ENCODE measurements at places on chromosomes 7 and 10.

GRCh38 chr7:23404546-23405239 lies 65.6 kb downstream of the IGF2BP3 start:
- H3K4me1 ChIP-seq, result no peaks in the 10 kb centered on the region
- H3K36me3 ChIP-seq, result no peaks in the 10 kb centered on the region
- H3K27me3 ChIP-seq, result no peaks in the 10 kb centered on the region
- no peak overlapping the region for H3K27ac ChIP-seq
- no peak overlapping the region for H3K4me3 ChIP-seq

GRCh38 chr10:11336722-11337162 lies 274.7 kb downstream of the USP6NL start:
- H3K4me1 ChIP-seq, result no peaks in the 10 kb centered on the region
- H3K27ac ChIP-seq, result no peak overlapping the region
- peak; percentile 65 for DNase-seq
- no peak overlapping the region for H3K4me3 ChIP-seq
- no peaks in the 10 kb centered on the region for H3K36me3 ChIP-seq
- H3K27me3 ChIP-seq, result no peaks in the 10 kb centered on the region

DNA sequence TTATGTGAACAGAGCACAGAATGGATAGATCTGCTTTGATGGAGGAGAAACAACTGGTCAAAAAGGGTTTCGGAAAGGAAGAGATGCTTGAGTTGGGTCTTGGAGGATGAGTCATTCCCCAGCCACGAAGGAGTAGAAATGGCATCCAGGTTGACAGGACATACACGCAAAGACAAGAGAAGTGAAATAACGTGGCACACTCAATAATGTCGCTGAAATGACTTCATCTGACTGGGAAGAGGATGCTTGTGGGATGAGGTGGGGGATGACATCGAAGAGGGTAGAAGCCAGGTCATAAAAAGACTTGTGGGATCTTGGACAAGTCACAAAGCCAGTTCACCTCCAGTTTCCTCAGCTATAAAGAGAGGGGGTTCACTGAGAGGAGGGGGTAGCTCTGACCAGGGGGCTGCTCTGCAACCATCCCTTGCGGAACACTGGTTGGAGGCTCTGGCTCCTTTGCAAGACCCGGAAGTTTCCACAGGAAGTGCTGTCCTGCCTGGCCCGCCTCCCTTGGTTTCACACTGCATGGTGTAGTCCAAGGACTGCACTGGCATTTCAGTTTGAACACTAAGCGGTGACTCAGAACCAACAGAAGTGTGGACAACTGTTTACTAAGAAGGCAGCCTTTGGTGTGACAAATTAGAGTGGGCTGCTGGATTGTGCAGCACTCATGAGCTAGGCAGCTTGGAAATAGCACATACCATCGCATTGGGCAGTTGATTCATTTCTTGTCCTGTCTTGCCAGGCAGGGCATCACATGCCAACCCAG lies 189.9 kb upstream of the ADO start:
- H3K27me3 ChIP-seq, result no peaks in the 10 kb centered on the region
- H3K36me3 ChIP-seq, result no peaks in the 10 kb centered on the region
- H3K4me1 ChIP-seq, result no peaks in the 10 kb centered on the region
- H3K4me3 ChIP-seq, result no peak overlapping the region
- no peak for DNase-seq

DNA sequence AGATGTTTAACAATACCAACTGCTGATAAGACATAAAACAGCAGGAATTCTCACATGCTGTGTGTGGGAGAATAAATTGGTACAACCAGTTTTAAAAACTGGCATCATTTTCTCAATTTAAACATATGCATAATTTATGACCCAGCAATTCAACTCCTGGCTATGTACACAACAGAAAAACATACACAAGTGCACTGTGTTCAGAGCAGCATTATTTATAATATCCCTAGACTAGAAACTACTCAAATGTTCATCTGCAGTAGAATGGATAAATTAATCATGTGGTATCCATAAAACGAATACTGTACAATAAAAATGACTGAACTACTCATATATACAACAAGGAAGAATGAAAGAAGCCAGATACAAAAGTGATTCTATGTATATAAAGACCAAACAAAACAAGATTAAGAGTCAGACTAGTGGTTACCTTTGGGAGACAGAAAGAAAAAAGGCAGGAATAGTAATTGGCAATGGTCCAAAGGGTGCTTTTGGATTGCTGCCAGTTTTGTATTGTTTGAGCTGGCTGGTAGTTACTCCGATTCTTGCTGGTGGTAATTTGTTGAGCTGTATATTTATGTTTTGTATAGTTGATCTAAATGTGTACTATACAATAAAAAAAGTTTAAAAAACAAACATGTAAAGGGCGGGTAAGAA lies 306.0 kb downstream of the TFEC start:
- no peak for DNase-seq
- no peak overlapping the region for H3K4me3 ChIP-seq
- no peaks in the 10 kb centered on the region for H3K4me1 ChIP-seq
- H3K36me3 ChIP-seq, result no peaks in the 10 kb centered on the region
- H3K27ac ChIP-seq, result no peak overlapping the region

- H3K36me3 ChIP-seq, result no peaks in the 10 kb centered on the region
- H3K27me3 ChIP-seq, result no peaks in the 10 kb centered on the region
- no peaks in the 10 kb centered on the region for H3K4me1 ChIP-seq
- H3K4me3 ChIP-seq, result no peak overlapping the region
- DNase-seq, result no peak
- H3K27ac ChIP-seq, result no peak overlapping the region
Observed at GRCh38 chr7:22460363-22460988, 39.5 kb downstream of the STEAP1B start.

DNA sequence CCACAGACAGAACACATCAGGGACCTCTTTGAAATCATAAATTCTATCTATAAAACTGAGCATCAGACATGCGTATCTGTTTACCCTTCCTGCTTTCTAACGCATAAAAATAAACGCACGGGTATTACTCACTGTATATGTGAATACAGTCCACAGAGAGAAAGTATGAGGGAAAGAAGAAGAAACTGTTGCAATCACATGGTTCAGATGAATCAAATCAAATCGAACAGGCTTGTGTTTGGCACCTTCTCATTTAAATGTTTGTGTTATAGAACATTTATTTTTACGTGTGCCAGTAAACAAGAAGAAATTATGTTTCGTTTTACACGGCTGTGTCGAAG lies 322.0 kb downstream of the FRMD4A start:
- H3K4me1 ChIP-seq, result peaks cover 10% of the 10 kb centered on the region
- no peak overlapping the region for H3K27ac ChIP-seq
- H3K27me3 ChIP-seq, result no peaks in the 10 kb centered on the region
- no peaks in the 10 kb centered on the region for H3K36me3 ChIP-seq
- no peak overlapping the region for H3K4me3 ChIP-seq

- H3K27ac ChIP-seq, result no peak overlapping the region
- H3K36me3 ChIP-seq, result no peaks in the 10 kb centered on the region
- H3K4me1 ChIP-seq, result no peaks in the 10 kb centered on the region
- no peaks in the 10 kb centered on the region for H3K27me3 ChIP-seq
- no peak for DNase-seq
Observed at GRCh38 chr7:70607759-70608158, 524.2 kb upstream of the GALNT17 start.

DNA sequence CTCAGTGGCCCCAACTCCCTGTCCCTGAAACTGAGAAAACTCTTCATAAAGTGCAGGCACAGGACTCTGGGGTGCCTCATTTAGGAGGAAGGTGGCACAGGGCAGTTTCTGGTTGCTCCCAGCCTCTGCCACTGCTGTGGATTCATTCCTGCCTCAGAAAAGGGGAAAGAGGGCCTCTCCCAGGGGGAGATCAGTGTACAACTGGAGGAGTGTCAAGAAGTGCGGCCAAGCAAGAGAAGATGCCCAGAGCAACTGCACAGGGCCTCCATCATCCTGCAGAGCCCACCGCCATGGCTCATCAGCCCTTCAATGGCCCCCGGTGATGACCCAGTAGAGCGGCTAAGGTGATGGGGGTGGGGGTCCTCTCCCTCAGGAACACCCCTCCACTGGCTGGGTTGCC lies 150.3 kb downstream of the PLXNA4 start:
- no peak overlapping the region for H3K27ac ChIP-seq
- no peak overlapping the region for H3K4me3 ChIP-seq
- no peak for DNase-seq

DNA sequence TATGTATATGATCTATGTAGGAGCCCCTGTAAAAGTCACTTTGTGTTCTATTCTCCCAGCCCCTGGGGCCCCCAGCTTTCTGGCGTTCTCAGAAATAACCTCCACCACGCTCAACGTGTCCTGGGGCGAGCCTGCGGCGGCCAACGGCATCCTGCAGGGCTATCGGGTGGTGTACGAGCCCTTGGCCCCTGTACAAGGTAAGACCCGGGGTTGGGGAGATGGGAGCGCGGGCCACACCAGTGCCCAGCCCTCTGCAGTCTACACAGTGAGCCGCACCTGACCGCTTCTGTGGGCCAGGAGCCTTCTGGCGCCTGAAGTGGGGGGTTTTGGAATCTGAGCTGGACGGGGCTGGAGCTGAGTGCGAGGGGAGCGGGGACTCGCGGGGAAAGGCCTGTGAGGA lies 472.1 kb upstream of the FOXK1 start:
- no peaks in the 10 kb centered on the region for H3K27me3 ChIP-seq
- no peak for DNase-seq
- H3K4me3 ChIP-seq, result no peak overlapping the region
- H3K4me1 ChIP-seq, result no peaks in the 10 kb centered on the region
- no peaks in the 10 kb centered on the region for H3K36me3 ChIP-seq

- no peaks in the 10 kb centered on the region for H3K36me3 ChIP-seq
- H3K27me3 ChIP-seq, result no peaks in the 10 kb centered on the region
- H3K4me3 ChIP-seq, result no peak overlapping the region
Observed at GRCh38 chr10:71753960-71754505, 19.3 kb downstream of the VSIR start.

GRCh38 chr7:76293407-76293901 lies 9.0 kb upstream of the HSPB1 start:
- H3K36me3 ChIP-seq, result no peaks in the 10 kb centered on the region
- H3K27ac ChIP-seq, result no peak overlapping the region
- H3K4me1 ChIP-seq, result no peaks in the 10 kb centered on the region
- no peaks in the 10 kb centered on the region for H3K27me3 ChIP-seq
- DNase-seq, result no peak

DNA sequence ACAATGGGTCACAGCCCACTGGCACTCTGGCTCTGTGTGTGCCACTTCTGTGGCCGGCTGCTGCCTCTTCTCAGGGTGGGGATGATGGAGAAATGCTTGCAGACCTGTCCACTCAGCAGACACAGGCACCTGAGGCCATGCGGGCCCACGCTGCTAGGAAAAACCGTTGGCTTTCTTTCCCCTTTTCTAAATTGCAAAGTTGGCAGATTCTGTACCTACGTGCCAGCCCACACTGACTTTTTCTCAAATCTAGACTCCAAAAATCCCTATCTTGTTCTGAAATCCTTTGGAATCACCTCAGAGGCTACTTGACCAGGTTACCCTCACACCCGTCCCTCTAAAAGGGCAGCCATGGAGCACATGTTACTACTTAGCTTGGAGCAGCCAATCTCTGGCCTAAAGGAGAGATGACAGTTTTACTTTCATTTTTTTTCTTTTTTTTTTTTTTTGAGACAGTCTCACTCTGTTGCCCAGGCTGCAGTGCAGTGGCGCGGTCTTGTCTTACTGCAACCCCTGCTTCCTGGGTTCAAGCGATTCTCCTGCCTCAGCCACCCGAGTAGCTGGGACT lies 99.4 kb downstream of the RNF216 start:
- H3K27me3 ChIP-seq, result no peaks in the 10 kb centered on the region
- H3K27ac ChIP-seq, result no peak overlapping the region
- no peaks in the 10 kb centered on the region for H3K4me1 ChIP-seq
- H3K36me3 ChIP-seq, result peaks cover 2% of the 10 kb centered on the region

DNA sequence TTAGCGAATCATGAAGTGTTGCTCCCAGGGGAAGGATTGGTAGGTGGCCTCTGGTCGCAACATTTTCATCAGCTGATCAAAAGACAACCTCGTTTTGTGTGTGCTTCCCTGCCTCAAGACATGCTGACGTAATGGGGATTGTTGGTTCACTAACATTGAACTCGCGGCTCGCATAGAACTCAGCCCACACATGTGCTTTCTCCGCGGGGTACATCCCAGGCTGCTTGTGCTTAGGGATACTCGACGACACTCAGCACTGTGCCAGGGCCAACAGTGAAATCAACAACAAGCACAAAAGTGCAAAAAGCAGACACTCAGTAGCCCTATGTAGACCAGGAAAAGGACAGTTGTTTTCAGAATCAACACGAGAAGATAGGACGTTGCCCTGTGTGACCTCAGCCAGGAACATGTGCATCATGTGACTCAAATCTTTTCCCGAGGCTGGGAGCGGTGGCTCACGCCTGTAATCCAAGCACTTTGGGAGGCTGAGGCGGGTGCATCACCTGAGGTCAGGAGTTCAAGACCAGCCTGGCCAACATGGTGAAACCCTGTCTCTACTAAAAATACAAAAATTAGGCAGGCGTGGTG lies 20.8 kb downstream of the WIPI2 start:
- H3K27ac ChIP-seq, result no peak overlapping the region
- no peaks in the 10 kb centered on the region for H3K27me3 ChIP-seq
- no peaks in the 10 kb centered on the region for H3K4me1 ChIP-seq
- no peak overlapping the region for H3K4me3 ChIP-seq

DNA sequence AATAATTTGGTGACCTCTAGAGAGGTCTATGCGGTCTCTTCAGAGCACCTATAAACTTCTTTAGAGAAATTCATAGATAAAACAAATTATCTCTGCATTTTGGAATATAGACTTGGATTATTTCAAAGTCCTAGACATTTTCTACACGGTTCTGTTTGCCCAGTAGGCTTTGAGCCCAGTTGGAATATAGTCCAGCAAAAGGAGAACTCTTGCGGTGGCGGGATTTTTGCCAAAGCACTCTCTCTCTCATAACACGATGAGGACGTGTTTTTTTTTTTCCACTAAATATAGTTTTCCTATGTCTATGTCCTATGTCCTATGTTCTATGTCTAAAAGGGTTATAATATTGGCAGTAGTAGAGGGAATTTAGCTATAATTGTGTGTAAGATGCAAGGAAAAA lies 164.9 kb upstream of the AGR3 start:
- no peaks in the 10 kb centered on the region for H3K4me1 ChIP-seq
- no peak for DNase-seq
- no peak overlapping the region for H3K4me3 ChIP-seq
- no peaks in the 10 kb centered on the region for H3K36me3 ChIP-seq
- no peak overlapping the region for H3K27ac ChIP-seq
- no peaks in the 10 kb centered on the region for H3K27me3 ChIP-seq

DNA sequence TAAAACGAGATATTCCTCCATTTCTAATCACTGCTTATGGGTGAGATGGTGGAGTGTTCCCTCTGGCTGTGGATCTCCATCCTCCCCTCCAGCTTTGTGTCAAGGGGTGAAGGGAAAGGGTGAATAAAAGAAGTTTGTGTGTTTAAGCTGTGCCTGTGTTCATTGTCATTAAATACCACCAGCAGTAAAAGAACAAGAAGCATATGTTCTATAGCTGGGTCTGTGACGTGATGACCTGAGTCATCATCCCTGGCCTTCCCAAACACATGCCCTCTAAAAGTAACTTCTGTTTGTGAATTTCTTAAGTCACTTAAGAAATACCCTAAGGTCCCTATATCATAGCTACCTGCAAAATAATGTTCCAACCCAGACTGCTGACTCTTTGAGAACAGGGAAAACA lies 104.9 kb downstream of the PPP1R17 start:
- H3K4me1 ChIP-seq, result no peaks in the 10 kb centered on the region
- H3K27me3 ChIP-seq, result no peaks in the 10 kb centered on the region
- H3K4me3 ChIP-seq, result no peak overlapping the region
- H3K36me3 ChIP-seq, result no peaks in the 10 kb centered on the region
